ENCODE measurements at places on chromosomes 16 and 17.

DNA sequence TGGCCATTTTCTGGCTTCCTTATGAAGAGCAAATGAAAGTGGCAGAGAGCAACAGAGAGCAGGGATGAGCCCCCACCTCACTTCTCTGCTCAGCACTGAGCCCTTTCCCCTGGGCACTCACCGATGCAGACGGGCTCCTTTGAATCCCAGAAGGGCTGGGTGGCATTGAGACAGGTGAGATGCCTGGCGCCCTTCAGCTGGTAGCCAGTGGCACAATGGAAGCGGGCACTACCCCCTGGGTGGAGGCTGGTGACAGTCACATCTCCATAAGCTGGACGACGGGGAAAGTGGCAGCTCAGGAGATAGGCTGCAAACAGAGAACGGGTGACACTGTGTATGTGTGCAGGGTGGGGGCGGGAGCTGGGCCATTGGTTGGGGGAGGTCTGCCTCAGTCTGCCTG, 12.5 kb upstream of the PHF12 start:
- no peak overlapping the region for H3K4me3 ChIP-seq
- no peaks in the 10 kb centered on the region for H3K36me3 ChIP-seq
- H3K27ac ChIP-seq = no peak overlapping the region
- peaks cover 7% of the 10 kb centered on the region for H3K27me3 ChIP-seq

- peaks cover 49% of the 10 kb centered on the region for H3K27me3 ChIP-seq
- H3K4me1 ChIP-seq = peaks cover 14% of the 10 kb centered on the region
- DNase-seq = no peak
- no peak overlapping the region for H3K4me3 ChIP-seq
- H3K27ac ChIP-seq = no peak overlapping the region
Measured at GRCh38 chr16:82625066-82625968, 1.5 kb upstream of the CDH13 start.

- no peak for DNase-seq
- H3K4me3 ChIP-seq = no peak overlapping the region
- no peaks in the 10 kb centered on the region for H3K4me1 ChIP-seq
- no peaks in the 10 kb centered on the region for H3K36me3 ChIP-seq
- no peak overlapping the region for H3K27ac ChIP-seq
- H3K27me3 ChIP-seq = no peaks in the 10 kb centered on the region
Measured at GRCh38 chr17:58110012-58110411, 26.8 kb downstream of the DYNLL2 start.

DNA sequence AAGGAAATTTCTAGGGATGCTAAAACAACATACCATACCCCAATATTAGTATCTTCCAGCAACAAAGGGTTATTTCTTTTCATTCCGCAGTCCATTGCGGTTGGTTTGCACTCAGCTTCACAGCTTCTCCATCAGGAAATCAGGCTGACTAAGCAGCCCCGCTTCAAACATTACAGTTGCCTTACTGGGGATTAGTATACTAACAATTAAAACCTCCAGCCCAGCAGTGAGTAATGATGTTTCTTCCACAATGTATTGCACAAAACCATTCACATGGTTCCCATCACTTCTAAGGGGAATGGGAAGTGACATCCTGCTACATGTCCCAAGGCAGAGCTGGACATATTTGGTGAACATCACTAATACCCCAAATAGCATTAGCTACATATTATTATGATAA, 1384.9 kb downstream of the CDH8 start:
- no peaks in the 10 kb centered on the region for H3K4me1 ChIP-seq
- H3K27me3 ChIP-seq = no peaks in the 10 kb centered on the region
- no peak overlapping the region for H3K27ac ChIP-seq
- no peaks in the 10 kb centered on the region for H3K36me3 ChIP-seq
- no peak overlapping the region for H3K4me3 ChIP-seq

DNA sequence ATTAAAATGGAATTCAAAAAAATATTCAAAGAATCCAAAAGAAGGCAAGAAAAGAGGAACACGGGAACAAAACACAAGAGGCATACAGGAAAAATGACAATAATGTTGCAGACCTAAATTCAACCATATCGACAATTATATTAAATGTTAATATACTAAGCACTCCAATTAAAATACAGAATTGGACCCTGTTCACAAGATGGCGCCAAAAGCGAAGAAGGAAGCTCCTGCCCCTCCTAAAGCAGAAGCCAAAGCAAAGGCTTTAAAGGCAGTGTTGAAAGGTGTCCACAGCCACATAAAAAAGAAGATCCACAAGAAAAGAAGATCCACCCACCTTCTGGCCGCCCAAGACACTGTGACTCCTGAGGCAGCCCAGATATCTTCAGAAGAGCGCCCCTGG, 6.3 kb upstream of the XAF1 start:
- peaks cover 23% of the 10 kb centered on the region for H3K4me1 ChIP-seq
- DNase-seq = no peak
- no peaks in the 10 kb centered on the region for H3K27me3 ChIP-seq
- no peak overlapping the region for H3K27ac ChIP-seq
- H3K4me3 ChIP-seq = no peak overlapping the region
- no peaks in the 10 kb centered on the region for H3K36me3 ChIP-seq

Measured in CD4-positive, alpha-beta T cell (primary cell).